ENCODE measurements at places on chromosomes 13 and 19. TPM values are rescaled to one million over a fixed set of nuclear protein-coding genes. Genes with fewer than 3 reads are reported as not detected.

GRCh38 chr13:28271056-28271840 lies 132.9 kb downstream of the PAN3 start:
- DNase-seq = no peak

RGL3 gene
- 35.2 TPM for total RNA-seq

DNA sequence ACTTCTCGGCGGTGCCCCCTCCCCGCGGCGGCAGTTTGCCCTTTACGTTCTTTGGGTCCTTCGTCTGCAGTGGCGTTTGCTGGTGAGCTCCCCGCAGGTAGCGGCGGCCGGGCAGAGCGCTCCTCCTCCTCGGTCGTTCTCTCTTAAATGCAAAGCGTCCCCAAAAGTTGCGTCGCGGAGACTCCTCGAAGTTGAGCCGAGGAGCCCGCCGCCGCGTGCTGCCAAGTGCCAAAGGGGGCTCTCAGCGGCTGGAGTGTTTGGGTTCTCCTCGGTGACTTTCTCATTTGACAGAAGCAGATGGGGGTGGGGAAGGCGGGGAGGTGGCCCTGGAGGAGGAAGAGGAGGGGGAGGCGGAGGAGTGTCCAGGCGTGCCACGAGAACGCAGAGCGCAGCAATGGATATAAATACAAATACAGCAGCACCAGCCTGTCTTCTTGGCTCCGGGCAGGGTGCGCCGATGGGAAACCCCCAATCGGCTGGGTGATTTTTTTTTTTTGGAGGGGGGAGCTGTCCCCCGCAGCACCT lies at the start of gene SOX21:
Gene SOX21 (minus strand): TSS at position 259 of the 525 bp plus-strand sequence. CDS start 496 bp downstream, outside the sequence.
- no peak for DNase-seq

DNA sequence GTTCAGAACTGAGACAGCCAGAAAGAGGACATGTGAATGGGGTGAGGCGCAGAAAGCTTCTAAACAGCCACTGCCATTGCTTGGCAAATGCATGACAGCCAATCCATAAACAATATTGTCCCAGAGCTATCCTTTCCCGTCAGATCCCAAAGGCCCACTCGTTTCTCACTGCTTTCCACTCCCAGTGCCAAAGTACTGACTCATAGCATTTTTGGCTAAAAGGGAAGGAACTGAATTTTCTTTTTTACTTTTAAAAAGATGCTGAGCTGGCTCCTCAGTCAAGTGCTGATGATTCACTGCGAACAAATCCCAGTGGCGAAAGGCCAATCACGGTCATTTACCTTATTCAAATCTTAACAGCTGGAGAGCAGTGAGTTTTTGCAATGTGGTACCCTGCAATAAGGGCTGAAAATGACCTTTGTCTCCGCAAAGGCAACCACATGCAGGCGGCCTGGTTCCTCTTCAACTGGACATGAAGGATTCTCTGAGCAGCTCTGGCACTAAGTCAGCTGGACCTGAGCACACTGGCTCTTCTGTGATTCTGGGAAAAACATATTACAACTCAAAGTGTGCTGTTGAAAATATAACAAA lies 151.7 kb downstream of the DCLK1 start:
- DNase-seq = peak; percentile 18

- no peak for DNase-seq
Observed at GRCh38 chr19:2288338-2288817, 6.4 kb upstream of the PEAK3 start.

CALM3 gene
- 93.1 TPM for total RNA-seq

ALKBH7 gene
- 58.4 TPM for total RNA-seq

CD33 gene
- 2.4 TPM for total RNA-seq

GRCh38 chr13:40585911-40586471 lies 80.5 kb downstream of the FOXO1 start:
- no peak for DNase-seq

DNA sequence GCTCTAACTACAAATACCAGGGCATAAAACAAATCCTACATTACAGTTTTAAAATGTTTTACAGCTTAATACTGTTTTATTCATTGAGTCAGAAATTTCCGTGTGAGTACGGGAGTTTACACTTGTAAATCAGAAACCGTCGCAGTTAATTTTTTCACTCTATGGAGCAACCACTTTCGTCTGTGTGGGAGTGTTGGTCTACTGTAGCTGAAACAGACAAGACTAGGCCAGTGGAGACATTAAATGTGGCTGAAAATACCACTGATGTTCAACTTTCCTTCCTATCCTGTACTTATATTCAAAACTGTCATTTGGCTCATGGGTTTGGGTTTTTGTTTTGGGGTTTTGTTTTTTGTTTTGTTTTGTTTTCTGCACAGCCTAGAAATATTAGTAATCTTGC lies 268.7 kb downstream of the DCT start:
- no peak for DNase-seq

DNA sequence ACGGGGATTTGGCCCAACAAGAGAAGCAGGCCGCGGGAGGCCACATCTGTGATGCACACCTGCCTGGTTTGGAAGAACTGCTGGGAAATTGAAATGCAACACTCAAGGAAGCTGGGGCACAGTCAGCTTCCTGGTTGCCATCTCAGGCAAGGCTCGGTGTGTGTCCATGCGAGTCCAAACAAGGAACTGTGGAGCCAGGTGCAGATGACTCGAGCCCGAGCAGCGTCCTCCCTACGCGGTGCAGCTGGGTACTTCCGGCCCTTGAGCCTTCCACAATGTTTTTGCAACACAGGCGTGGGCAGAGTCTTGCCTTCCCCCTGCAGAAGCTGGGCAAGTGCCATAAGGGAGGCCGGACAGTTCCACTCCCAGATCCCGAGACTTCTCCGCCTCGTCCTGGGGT lies 94.6 kb downstream of the CRYL1 start:
- DNase-seq = no peak

CFAP97D2 gene
- 3.5 TPM for total RNA-seq

DNA sequence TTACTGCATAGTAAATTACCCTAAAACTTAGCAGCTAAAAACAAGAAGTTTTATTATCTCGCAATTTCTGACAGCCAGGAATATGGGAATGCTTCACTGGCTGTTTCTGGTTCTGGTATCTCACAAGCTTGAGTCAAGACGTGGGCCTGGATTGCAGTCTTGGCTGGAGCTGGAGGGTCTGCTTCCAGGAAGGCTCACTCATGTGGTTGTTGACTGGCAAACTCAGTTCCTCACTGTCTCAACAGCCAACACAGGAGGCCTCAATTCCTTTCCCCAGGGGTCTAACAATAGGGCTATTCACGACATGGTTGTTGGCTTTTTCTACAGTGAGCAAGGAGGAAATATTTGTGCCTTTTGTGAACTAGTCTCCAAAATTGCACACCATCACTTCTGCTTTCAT lies 146.3 kb downstream of the GPC5 start:
- DNase-seq = no peak

HCST gene
- 0.46 TPM for total RNA-seq

DNA sequence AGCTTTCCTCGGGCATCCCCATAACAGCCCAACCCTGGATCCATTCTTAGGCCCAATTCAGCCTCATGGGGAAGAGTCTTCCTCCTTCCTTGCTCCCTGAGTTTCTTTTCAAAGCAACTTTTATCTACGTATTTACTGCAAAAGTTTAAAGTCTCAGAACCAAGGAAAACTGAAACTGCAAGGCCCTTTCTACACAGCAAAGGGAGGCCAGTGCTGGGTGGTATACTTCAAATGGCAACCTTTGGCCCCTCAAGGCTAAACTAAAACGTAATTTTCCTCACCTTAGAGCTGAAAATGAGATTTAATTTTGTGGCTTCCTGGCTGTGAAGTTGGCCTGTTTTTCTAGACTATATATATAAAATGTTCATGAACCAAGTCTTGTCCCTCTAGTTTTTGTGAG lies 5.6 kb downstream of the CDX2 start:
- DNase-seq = no peak

LGALS14 gene
- not detected for total RNA-seq

ZNF254 gene
- 5.7 TPM for total RNA-seq

ODAD3 gene
- 0.20 TPM for total RNA-seq

ZNF57 gene
- total RNA-seq = 1.6 TPM

GRCh38 chr13:30112602-30113435 lies 194.5 kb downstream of the KATNAL1 start:
- DNase-seq = peak; percentile 78

GRCh38 chr13:95115525-95115924 lies 185.7 kb downstream of the ABCC4 start:
- no peak for DNase-seq

PRODH2 gene
- total RNA-seq = 6.4 TPM

- DNase-seq = no peak
Observed at GRCh38 chr13:25752957-25753551, 298.8 kb downstream of the SHISA2 start.

DNA sequence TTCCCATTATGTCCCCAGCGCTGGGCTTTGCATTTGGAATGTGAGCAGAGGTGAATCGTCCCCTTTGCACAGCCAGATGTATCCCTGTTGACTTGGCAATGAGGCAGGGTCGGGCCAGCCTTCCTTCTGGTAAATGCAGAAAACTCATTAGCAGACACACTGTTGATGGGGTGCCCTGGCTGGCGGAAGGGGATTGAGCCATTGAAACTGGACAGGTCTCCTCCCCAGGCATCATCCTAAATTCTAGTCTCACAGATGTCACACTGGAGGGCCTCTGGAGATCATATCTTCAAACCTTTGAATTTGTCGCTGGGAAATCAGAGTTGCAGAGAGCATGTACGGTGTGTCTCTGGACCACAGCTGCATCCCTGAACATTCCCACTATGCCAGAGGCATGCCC lies 219.5 kb upstream of the TSHZ3 start:
- no peak for DNase-seq

ZNF570 gene
- 1.5 TPM for total RNA-seq

DNA sequence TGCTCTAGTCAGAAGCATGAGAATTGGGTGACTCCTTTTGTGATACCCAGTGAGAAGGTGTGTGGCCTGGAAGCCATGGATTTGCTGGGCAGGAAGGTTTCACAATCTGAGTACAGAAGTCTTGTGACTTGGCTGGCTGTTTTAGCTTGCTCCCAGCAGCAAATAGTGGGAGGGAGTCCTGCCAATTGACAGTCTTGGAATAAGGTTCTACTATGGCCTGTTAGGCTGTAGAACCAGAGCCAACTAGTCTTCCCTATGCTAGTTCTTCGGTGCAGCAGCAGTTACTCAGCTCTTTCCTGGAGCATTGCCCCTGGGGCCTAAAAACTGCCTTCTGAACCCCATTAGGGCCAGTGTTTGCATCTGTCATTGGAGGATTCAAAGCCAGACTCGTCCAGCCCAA lies 1935.4 kb upstream of the PCDH20 start:
- DNase-seq = no peak

- DNase-seq = peak; percentile 78
Observed at GRCh38 chr19:45883881-45884681, 1.9 kb downstream of the IRF2BP1 start.

PCP2 gene
- total RNA-seq = 1.1 TPM

GRCh38 chr13:51004918-51005460 lies 95.4 kb downstream of the RNASEH2B start:
- no peak for DNase-seq

GRCh38 chr13:78657699-78658629 lies 991 bp downstream of the OBI1 start:
- DNase-seq = no peak

- DNase-seq = no peak
Observed at GRCh38 chr13:109913936-109914510, 127.6 kb upstream of the IRS2 start.

DNA sequence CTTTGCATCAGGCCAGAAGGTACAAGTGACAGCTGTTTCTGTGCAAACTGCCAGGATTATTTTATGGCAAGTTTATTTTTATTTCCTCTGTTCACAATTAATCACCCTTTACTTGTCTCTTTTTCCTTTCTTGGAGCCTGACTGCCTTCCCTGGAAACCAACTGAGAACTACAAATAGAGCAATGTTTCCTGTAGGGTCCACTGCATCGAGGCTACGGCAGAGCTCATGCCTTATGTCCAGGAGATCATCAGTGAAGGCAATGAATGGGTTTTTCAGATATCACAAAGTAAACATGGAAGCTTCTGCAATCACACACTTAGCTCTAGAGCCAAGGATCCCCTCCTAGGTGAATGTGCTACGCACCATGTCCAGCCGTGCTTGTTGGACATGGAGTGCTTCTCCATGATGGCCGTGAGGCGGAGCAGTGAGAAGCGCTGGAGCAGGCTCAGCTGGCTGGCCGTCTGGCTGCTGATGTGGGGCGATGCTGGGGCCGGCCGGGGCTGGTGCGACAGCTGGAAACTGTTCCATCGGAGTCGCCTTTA lies 110.9 kb downstream of the KL start:
- no peak for DNase-seq

- no peak for DNase-seq
Observed at GRCh38 chr13:36294096-36294495, 3.5 kb downstream of the CCDC169 start.

PNMA8B gene
- total RNA-seq = 0.63 TPM

All from pancreas (tissue), 10 donors.